AML-193 (cell line): ENCODE measurements at places on chromosomes 7 and 10.

GRCh38 chr7:130294314-130294713 is 1.4 kb downstream of the CPA4 start:
- no peak for DNase-seq

DNA sequence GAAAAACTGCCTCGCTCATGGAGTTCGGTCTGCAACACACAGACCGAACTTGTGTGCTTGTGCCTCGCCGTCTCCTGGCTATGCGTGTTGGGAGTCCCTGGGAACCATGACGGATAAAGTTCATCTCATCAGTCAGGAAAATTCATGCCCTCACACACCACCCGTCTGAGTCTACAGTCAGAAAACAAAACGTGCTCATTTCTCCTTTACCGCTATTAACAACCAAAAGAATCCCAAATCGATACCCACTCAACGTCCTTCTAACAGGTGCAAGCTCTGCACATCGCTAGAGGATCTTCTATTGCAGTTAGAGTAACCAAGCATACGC is 13.6 kb downstream of the CNPY1 start:
- no peak for DNase-seq

- no peak for DNase-seq
Observed at GRCh38 chr10:126321440-126321839, 66.8 kb downstream of the ADAM12 start.

GRCh38 chr10:12381536-12382156 is 32.3 kb downstream of the CAMK1D start:
- DNase-seq, result no peak

DNA sequence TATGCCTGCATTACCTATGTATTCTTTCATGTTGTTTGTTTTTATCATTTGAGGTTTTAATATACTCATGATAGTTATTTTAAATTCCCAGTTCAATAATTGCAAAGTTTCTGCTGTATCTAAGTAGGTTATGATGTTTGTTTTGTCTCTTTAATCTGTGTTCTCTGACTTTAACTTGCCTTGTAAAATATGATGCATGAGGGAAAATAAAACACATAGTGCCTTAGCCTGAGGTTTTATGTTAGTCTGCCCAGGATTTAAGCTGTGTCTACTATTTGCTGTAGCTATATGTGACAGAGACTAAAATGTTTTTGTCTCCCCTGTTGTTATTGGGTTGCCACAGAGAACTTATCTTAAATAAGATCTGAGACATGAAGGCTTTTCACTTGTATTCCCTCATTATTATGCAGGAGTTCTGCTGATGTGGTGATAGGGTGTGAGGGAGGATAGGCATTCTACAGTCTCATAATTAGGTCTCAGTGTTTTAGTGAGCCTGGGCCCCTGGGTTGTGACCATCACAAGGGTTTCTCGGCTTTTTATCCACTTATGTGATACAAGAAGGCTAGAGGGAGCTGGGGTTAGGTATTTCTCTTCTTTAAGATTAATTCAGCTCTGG is 582.5 kb downstream of the CNTNAP2 start:
- DNase-seq, result no peak
